ENCODE measurements at places on chromosomes 13 and 19.

DNA sequence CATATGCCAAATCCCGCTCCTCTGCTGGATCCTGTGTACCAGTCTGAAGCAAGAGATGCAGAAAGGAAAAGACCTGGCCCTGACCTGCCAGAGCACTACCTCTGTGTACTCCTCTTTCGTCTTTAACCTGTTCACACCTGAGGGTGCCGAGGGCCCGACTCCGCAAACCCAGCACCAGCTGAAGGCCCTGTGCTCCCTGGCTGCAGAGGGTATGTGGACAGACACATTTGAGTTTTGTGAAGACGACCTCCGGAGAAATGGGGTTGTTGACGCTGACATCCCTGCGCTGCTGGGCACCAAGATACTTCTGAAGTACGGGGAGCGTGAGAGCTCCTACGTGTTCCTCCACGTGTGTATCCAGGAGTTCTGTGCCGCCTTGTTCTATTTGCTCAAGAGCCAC is 22.1 kb downstream of the NLRP4 start:
- no peak for DNase-seq
- H3K4me1 ChIP-seq, result no peaks in the 10 kb centered on the region
- H3K4me3 ChIP-seq, result no peak overlapping the region
- H3K27ac ChIP-seq, result no peak overlapping the region
- H3K27me3 ChIP-seq, result no peaks in the 10 kb centered on the region

GRCh38 chr13:100464006-100464405 is 124.6 kb downstream of the GGACT start:
- DNase-seq, result no peak
- no peak overlapping the region for H3K4me3 ChIP-seq
- H3K36me3 ChIP-seq, result no peaks in the 10 kb centered on the region
- no peak overlapping the region for H3K27ac ChIP-seq
- no peaks in the 10 kb centered on the region for H3K4me1 ChIP-seq

GRCh38 chr13:68748038-68748437 is 1359.6 kb upstream of the ATXN8OS start:
- H3K36me3 ChIP-seq, result no peaks in the 10 kb centered on the region
- H3K27me3 ChIP-seq, result no peaks in the 10 kb centered on the region
- no peak overlapping the region for H3K27ac ChIP-seq

GRCh38 chr13:45833663-45834375 is 17.7 kb downstream of the SIAH3 start:
- no peaks in the 10 kb centered on the region for H3K36me3 ChIP-seq
- H3K4me3 ChIP-seq, result no peak overlapping the region
- no peak overlapping the region for H3K27ac ChIP-seq
- H3K27me3 ChIP-seq, result no peaks in the 10 kb centered on the region

- DNase-seq, result no peak
- H3K27me3 ChIP-seq, result peaks cover 18% of the 10 kb centered on the region
- H3K4me1 ChIP-seq, result peaks cover 16% of the 10 kb centered on the region
- H3K36me3 ChIP-seq, result no peaks in the 10 kb centered on the region
These were observed 159.8 kb downstream of the CYSLTR2 start for GRCh38 chr13:48813518-48813917.

DNA sequence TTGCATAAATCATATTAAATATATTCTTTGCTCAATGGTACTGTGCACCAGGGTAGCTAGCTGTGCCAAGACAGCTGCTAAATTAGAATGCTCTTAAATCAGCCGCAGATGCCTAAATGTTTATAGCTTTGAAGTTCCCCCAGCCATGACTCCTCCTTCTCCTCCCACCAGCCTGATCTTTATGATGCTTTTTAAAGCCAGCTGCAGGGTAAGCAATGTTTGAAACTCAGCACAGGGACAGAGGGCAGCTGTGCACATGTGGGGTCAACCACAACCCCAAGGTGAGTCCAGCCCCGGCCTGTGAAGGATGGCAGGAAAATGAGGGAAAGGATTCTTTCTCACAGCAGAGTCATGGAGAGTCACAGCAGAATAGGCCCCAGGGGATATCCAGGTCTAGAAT is 635.7 kb downstream of the UQCRFS1 start:
- no peak overlapping the region for H3K27ac ChIP-seq
- H3K4me1 ChIP-seq, result no peaks in the 10 kb centered on the region
- H3K27me3 ChIP-seq, result no peaks in the 10 kb centered on the region
- H3K36me3 ChIP-seq, result no peaks in the 10 kb centered on the region
- DNase-seq, result no peak

GRCh38 chr19:3194106-3195087 is 8.7 kb downstream of the NCLN start:
- no peaks in the 10 kb centered on the region for H3K27me3 ChIP-seq
- no peaks in the 10 kb centered on the region for H3K4me1 ChIP-seq
- H3K27ac ChIP-seq, result no peak overlapping the region
- DNase-seq, result no peak
- H3K36me3 ChIP-seq, result no peaks in the 10 kb centered on the region
- H3K4me3 ChIP-seq, result no peak overlapping the region

DNA sequence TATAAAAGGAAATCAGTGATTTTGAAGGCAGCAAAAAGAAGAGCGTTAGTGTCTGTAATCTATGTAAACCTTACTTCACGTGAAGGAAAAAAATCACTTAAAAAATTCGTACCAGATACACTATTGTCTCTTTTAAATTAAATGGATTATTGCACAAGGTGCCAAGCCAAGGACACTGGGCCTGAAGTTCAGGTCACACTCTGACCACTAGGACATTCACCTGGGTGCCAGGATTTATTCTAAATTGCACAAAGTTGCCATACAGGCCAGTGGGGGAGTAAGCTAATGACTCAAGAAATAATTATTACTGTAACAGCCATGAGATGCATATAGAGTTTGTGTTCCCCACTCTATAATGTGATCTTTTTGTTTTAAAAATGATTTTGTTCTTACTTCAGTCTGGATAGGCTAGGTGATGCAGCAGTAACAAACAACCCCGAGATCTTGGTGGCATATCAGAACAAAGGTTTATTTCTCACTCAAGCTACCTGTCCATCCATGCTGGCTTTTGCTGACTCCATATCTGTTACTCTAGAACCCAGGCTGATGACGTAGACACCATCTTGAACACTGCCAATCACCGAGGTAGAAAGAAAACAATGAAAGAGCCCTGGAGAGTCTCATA is 252.1 kb downstream of the DCT start:
- H3K36me3 ChIP-seq, result no peaks in the 10 kb centered on the region
- H3K4me3 ChIP-seq, result no peak overlapping the region
- peaks cover 6% of the 10 kb centered on the region for H3K27me3 ChIP-seq
- DNase-seq, result no peak
- H3K27ac ChIP-seq, result no peak overlapping the region
- no peaks in the 10 kb centered on the region for H3K4me1 ChIP-seq

DNA sequence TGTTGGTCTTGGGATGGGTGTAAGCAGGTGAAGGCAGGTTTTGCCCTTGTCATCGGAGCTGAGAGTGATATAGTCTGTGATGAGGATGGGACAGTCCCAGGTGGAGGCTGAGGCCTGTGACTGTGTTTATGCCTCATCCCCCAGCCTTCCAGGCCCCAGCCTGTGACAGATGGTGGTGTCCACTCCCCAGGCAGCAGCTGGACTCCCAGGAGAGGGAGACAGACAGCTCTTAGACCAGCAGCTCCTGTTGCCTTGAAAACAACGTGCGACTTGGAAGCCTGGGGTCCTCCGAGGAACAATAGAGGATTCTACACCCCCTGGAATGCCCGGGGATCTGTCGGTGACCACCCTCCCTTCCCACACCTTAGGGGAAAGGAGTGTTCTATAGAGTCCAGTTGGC is 63.8 kb downstream of the CHST8 start:
- no peak overlapping the region for H3K27ac ChIP-seq
- no peak overlapping the region for H3K4me3 ChIP-seq
- peaks cover 15% of the 10 kb centered on the region for H3K27me3 ChIP-seq
- no peak for DNase-seq
- H3K4me1 ChIP-seq, result no peaks in the 10 kb centered on the region

GRCh38 chr13:98761986-98762616 is 9.6 kb upstream of the SLC15A1 start:
- H3K27me3 ChIP-seq, result peaks cover 29% of the 10 kb centered on the region
- H3K36me3 ChIP-seq, result peaks cover 3% of the 10 kb centered on the region
- no peak overlapping the region for H3K27ac ChIP-seq
- no peak for DNase-seq
- no peaks in the 10 kb centered on the region for H3K4me1 ChIP-seq
- H3K4me3 ChIP-seq, result peak overlapping the region; percentile 26

GRCh38 chr19:19171821-19172532 is 1.9 kb upstream of the MEF2B start:
- H3K36me3 ChIP-seq, result no peaks in the 10 kb centered on the region
- H3K27ac ChIP-seq, result no peak overlapping the region
- no peak overlapping the region for H3K4me3 ChIP-seq
- H3K27me3 ChIP-seq, result no peaks in the 10 kb centered on the region
- H3K4me1 ChIP-seq, result peaks cover 19% of the 10 kb centered on the region

DNA sequence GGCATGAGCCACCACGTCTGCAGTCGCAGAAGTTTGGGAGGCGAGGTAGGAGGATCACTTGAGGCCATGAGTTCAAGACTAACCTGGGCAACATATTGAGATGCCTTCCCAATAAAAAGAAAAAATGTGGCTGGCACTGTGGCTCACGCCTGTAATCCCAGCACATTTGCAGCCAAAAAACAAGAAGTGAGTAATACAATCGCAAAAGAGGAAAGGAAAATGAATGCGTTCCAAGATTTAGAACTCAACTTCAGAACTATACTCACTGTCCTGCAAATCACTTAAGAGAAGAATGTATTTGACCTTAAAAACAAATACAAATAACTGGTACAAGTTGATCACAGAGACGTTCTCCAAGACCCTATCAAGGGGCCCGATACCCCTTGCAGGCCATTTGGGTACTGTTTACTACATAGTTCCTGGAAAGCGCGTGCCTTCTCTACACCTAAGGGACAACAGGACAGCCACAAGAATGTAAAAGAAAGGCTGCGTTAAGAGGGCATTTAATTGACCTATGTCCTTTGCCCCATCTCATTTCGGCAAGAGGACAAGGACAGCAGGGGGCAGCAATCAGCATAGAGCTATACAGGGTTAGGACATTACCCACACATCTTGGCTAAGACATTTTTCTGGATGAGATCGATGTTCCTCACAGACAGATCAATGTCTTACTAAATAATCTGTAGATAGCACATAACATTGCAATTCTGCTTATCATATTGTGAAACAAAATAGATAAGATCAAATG is 41.3 kb downstream of the FLT3 start:
- DNase-seq, result peak; percentile 61
- H3K27me3 ChIP-seq, result peaks cover 23% of the 10 kb centered on the region
- no peak overlapping the region for H3K27ac ChIP-seq
- H3K4me3 ChIP-seq, result no peak overlapping the region

- no peak overlapping the region for H3K27ac ChIP-seq
- no peak overlapping the region for H3K4me3 ChIP-seq
- no peaks in the 10 kb centered on the region for H3K4me1 ChIP-seq
- H3K36me3 ChIP-seq, result no peaks in the 10 kb centered on the region
- no peak for DNase-seq
These were observed 61.3 kb downstream of the NUFIP1 start for GRCh38 chr13:44927968-44928367.

GRCh38 chr13:62320129-62321108 is 904.8 kb upstream of the PCDH20 start:
- no peak overlapping the region for H3K27ac ChIP-seq
- H3K27me3 ChIP-seq, result no peaks in the 10 kb centered on the region
- no peaks in the 10 kb centered on the region for H3K4me1 ChIP-seq
- DNase-seq, result no peak
- H3K4me3 ChIP-seq, result no peak overlapping the region
- H3K36me3 ChIP-seq, result no peaks in the 10 kb centered on the region

GRCh38 chr13:113991676-113992179 is 17.9 kb upstream of the C13orf46 start:
- DNase-seq, result no peak
- no peaks in the 10 kb centered on the region for H3K27me3 ChIP-seq
- H3K36me3 ChIP-seq, result peaks cover 14% of the 10 kb centered on the region
- peaks cover 5% of the 10 kb centered on the region for H3K4me1 ChIP-seq
- no peak overlapping the region for H3K27ac ChIP-seq
- H3K4me3 ChIP-seq, result no peak overlapping the region

GRCh38 chr19:3760871-3761361 is 576 bp downstream of the APBA3 start:
- peak; percentile 14 for DNase-seq
- no peaks in the 10 kb centered on the region for H3K27me3 ChIP-seq
- peak overlapping the region; percentile 95 for H3K27ac ChIP-seq
